ENCODE measurements at places on chromosomes 7 and 10. TPM values are rescaled to one million over a fixed set of nuclear protein-coding genes. Genes with fewer than 3 reads are reported as not detected.
A peak's percentile ranks its signal among the peaks of the same experiment; 100 is the strongest.

ZNF365 gene
- not detected for total RNA-seq

MINDY3 gene
- 17.7 TPM for total RNA-seq

PAX4 gene
- not detected for total RNA-seq

TIAL1 gene
- total RNA-seq: 212 TPM

ZFAND4 gene
- total RNA-seq: 11.3 TPM

BTBD16 gene
- not detected for total RNA-seq

PMS2 gene
- total RNA-seq: 27.3 TPM

ASZ1 gene
- total RNA-seq: not detected

ADIRF gene
- total RNA-seq: not detected

CRHR2 gene
- total RNA-seq: not detected

MAGI2 gene
- 0.31 TPM for total RNA-seq

DNA sequence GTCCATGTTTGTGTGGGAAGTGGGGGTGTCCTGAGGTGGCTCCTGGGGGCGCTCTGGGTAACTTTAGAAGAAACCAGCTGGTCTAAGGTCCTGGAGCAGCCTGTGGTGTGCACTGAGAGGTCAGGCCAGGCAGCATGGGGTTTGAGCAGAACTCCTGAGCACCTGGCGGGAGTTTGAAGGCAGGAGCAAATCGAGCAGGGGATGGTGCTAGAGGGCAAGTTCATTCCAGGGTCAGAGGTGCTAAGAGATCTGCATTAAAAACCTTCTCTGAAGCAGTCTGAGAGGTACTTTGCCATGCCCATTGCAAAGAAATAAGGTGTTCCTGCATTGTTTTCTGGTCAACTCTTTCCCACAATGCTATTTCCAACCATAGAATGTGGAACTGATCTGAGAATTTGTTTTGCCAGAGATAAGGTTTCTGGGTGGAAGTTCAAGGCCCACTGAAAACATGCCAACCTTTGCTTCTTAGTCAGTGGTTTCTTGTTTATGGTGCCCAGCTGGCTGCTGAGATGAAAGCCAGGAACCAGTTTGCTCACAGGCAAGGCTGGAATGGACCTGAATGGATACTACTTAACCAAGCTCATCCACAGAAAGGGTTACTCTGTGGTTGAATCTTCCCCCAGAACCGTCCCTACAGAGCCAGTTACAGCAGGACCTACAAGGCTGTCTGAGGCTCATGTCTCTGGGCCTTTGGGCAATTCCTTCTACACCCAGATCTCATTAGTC lies 136.3 kb upstream of the TMEM72 start:
- H3K4me3 ChIP-seq: no peak overlapping the region
- no peaks in the 10 kb centered on the region for H3K36me3 ChIP-seq
- no peaks in the 10 kb centered on the region for H3K4me1 ChIP-seq
- H3K27me3 ChIP-seq: peaks cover 24% of the 10 kb centered on the region
- H3K27ac ChIP-seq: no peak overlapping the region

DNA sequence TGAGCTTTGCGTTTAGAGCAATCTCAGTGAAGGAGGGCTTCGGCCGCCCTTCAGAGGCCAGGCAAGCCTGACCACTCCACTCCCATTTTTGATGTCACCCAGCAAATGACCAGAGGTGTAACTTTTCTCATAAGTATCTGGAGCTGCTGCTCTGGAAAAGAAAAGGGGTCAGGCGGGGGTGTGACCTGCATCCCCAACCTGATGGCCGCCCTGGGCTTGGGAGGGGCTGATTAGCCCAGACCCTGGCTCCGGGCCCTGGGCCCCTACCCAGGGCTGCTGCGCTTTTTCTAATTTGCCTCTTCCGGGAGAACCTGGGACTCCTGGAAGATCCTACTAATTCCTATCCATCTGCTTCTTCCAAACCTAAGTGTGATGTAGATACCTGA lies 9.6 kb upstream of the EBF3 start:
- H3K36me3 ChIP-seq: no peaks in the 10 kb centered on the region
- no peak overlapping the region for H3K4me3 ChIP-seq
- no peak for DNase-seq
- H3K27me3 ChIP-seq: peaks cover 87% of the 10 kb centered on the region
- H3K27ac ChIP-seq: no peak overlapping the region
- peaks cover 18% of the 10 kb centered on the region for H3K4me1 ChIP-seq

- no peak for DNase-seq
- H3K27me3 ChIP-seq: peaks cover 13% of the 10 kb centered on the region
- no peak overlapping the region for H3K27ac ChIP-seq
Observed at GRCh38 chr10:10647331-10647730, 370.3 kb upstream of the CELF2 start.

DNA sequence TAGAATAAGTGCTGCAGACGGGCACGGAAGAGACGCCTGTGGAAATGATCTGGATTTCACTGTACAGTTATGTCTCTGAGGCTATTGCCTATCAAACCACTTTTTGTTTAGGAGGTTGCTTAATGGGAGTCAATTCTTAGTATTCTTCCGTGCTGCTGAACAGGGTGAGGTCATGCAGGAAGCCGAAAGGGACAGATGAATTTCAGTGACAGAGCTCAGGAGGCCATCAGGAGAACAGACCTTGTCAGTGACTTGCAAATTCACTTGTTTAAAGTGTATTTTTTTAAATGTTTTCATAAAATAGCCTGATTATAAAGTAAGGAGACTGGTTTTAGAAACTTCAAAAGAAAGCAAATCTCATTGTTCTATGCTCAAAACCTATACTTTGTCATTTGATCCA lies 58.9 kb downstream of the XRCC2 start:
- no peaks in the 10 kb centered on the region for H3K27me3 ChIP-seq
- no peak for DNase-seq
- H3K4me1 ChIP-seq: no peaks in the 10 kb centered on the region
- H3K36me3 ChIP-seq: peaks cover 3% of the 10 kb centered on the region
- no peak overlapping the region for H3K27ac ChIP-seq

GRCh38 chr10:91367558-91367957 lies 42.6 kb upstream of the HECTD2 start:
- peaks cover 4% of the 10 kb centered on the region for H3K4me1 ChIP-seq
- H3K27me3 ChIP-seq: peaks cover 36% of the 10 kb centered on the region
- no peaks in the 10 kb centered on the region for H3K36me3 ChIP-seq
- H3K27ac ChIP-seq: no peak overlapping the region
- H3K4me3 ChIP-seq: no peak overlapping the region
- no peak for DNase-seq

GRCh38 chr10:119207713-119208552 lies 562 bp downstream of the GRK5 start:
- H3K27me3 ChIP-seq: no peaks in the 10 kb centered on the region
- H3K4me3 ChIP-seq: peak overlapping the region; percentile 89
- peak; percentile 60 for DNase-seq
- peak overlapping the region; percentile 88 for H3K27ac ChIP-seq

GRCh38 chr10:77545585-77545984 lies 92.0 kb downstream of the KCNMA1 start:
- no peak overlapping the region for H3K27ac ChIP-seq
- H3K4me1 ChIP-seq: no peaks in the 10 kb centered on the region
- no peak overlapping the region for H3K4me3 ChIP-seq
- H3K27me3 ChIP-seq: peaks cover 6% of the 10 kb centered on the region

- H3K36me3 ChIP-seq: no peaks in the 10 kb centered on the region
- H3K4me3 ChIP-seq: no peak overlapping the region
Observed at GRCh38 chr10:58412502-58412961, 27.3 kb downstream of the TFAM start.

DNA sequence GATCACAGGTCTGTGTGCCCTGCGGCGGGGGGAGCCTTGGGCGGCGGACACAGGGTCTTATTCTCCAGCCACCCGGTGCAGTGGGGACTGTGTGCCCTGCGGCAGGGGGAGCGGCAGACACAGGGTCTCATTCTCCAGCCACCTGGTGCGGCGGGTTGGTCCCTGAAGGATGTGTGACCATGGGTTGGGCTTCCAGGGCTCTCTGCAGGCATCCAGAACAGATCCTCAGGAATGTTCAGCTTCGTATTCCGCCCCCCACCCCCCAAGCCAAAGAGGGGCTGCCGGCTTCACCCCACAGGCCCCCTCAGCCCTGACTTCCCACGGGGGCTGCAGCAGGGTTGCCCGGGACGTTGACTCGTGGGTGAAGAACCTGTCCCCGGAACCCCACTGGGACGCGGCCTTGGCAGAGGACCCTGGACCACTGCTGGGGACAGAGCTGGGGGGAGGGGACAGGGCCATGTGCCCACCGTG lies 154.5 kb upstream of the PPP2R2D start:
- peaks cover 5% of the 10 kb centered on the region for H3K4me1 ChIP-seq
- H3K36me3 ChIP-seq: no peaks in the 10 kb centered on the region
- no peak for DNase-seq
- H3K27me3 ChIP-seq: peaks cover 27% of the 10 kb centered on the region

DNA sequence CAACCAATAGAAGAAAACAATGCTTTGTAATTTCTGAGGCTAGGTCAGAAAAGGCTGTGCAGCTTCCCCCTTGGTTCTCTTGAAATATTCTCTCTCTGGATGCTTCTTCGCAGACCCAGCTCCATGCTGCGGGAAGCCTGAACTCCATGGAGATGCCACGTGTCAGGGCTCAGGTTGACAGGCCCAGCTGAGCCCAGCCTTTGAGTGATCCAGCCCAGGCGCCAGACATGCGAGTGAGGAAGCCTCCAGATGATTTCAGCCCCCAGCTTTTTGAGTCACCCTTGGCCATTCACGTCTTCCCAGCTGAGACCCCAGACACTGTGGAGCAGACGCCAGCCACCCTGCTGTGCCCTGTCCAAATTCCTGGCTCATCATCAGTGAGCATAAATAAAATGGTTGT lies 378.4 kb upstream of the NRP1 start:
- no peak overlapping the region for H3K27ac ChIP-seq
- DNase-seq: no peak
- H3K4me1 ChIP-seq: no peaks in the 10 kb centered on the region
- no peak overlapping the region for H3K4me3 ChIP-seq

- H3K27ac ChIP-seq: no peak overlapping the region
- H3K4me3 ChIP-seq: no peak overlapping the region
- H3K4me1 ChIP-seq: no peaks in the 10 kb centered on the region
- peaks cover 18% of the 10 kb centered on the region for H3K27me3 ChIP-seq
Observed at GRCh38 chr7:28516390-28517172, 104.3 kb downstream of the CREB5 start.

- H3K4me3 ChIP-seq: no peak overlapping the region
- no peaks in the 10 kb centered on the region for H3K36me3 ChIP-seq
- H3K4me1 ChIP-seq: no peaks in the 10 kb centered on the region
- H3K27me3 ChIP-seq: no peaks in the 10 kb centered on the region
- no peak for DNase-seq
Observed at GRCh38 chr7:111975346-111975745, 230.9 kb downstream of the DOCK4 start.

DNA sequence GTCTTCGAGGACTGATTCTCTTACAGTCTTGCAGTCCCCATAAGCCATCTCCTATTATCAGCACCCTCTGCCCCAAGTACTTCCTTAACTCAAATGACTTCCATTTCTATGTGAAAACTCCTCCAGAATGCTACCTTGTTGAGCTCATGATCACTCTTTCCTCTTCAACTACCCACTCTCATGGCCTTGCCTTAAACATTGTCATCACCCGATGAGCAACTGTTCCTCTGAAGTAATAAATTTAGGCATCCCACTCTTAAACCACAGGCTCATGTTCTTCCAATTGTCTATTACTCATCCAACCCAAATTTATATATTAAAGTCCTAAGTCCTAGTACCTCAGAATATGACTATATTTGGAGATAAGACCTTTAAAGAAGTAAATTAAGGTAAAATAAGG lies 152.9 kb downstream of the C1GALT1 start:
- H3K4me3 ChIP-seq: no peak overlapping the region
- no peaks in the 10 kb centered on the region for H3K27me3 ChIP-seq
- no peak overlapping the region for H3K27ac ChIP-seq
- H3K36me3 ChIP-seq: no peaks in the 10 kb centered on the region
- no peaks in the 10 kb centered on the region for H3K4me1 ChIP-seq

- DNase-seq: no peak
- H3K4me3 ChIP-seq: no peak overlapping the region
- H3K27ac ChIP-seq: no peak overlapping the region
- H3K36me3 ChIP-seq: no peaks in the 10 kb centered on the region
- H3K4me1 ChIP-seq: peaks cover 6% of the 10 kb centered on the region
Observed at GRCh38 chr10:5943536-5943935, 33.8 kb downstream of the IL15RA start.

DNA sequence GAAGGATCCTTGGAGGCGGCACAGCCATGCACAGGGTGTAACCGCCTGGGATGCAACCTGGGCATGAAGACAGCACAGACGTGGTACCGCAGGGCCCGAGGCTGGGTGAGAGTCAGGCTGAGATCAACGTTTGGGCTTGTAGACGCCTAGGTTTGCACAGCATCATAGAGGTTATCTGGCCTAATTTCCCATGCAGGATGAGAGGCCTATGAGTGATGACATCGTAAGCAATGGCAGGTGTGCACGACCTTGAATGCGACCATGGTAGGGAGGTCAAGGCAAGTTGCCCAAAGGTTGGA lies 7.5 kb downstream of the CALML3 start:
- H3K27me3 ChIP-seq: no peaks in the 10 kb centered on the region
- H3K27ac ChIP-seq: no peak overlapping the region
- no peaks in the 10 kb centered on the region for H3K4me1 ChIP-seq
- no peak overlapping the region for H3K4me3 ChIP-seq
- no peak for DNase-seq

DNA sequence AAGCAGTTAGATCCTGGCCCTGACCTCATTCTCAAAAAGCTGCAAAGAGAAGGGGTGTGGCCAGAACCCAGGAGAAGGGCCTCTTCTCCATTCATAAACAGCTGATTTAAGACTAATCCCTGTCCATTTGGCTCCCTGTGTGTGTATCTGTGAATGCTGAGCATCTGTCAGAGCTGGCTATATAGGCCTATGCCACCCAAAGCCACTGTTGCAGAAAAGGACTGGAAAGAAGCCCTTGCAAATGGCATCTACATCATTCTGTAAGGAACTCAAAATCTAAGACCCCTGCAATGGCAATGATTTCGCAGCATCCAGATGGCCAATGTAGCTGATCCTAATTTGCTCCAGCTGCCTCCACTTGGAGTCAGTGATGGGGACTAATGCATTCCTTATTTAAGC lies 384.5 kb downstream of the KCNMA1 start:
- no peak overlapping the region for H3K27ac ChIP-seq
- DNase-seq: no peak
- peaks cover 14% of the 10 kb centered on the region for H3K4me1 ChIP-seq

GRCh38 chr10:129908406-129908805 lies 55.7 kb downstream of the EBF3 start:
- DNase-seq: no peak
- H3K4me3 ChIP-seq: no peak overlapping the region
- no peaks in the 10 kb centered on the region for H3K36me3 ChIP-seq
- peaks cover 3% of the 10 kb centered on the region for H3K27me3 ChIP-seq
- H3K4me1 ChIP-seq: no peaks in the 10 kb centered on the region

- H3K4me1 ChIP-seq: no peaks in the 10 kb centered on the region
- H3K27me3 ChIP-seq: peaks cover 10% of the 10 kb centered on the region
- H3K4me3 ChIP-seq: no peak overlapping the region
- H3K27ac ChIP-seq: no peak overlapping the region
- DNase-seq: no peak
Observed at GRCh38 chr7:118059209-118059608, 124.8 kb upstream of the LSM8 start.

GRCh38 chr7:75578081-75578480 lies 86.0 kb downstream of the SPDYE5 start:
- H3K4me3 ChIP-seq: no peak overlapping the region
- DNase-seq: no peak
- no peaks in the 10 kb centered on the region for H3K36me3 ChIP-seq
- H3K27ac ChIP-seq: no peak overlapping the region
- H3K27me3 ChIP-seq: no peaks in the 10 kb centered on the region
